ENCODE measurements at places on chromosomes 5 and 9. TPM values are rescaled to one million over a fixed set of nuclear protein-coding genes. Genes with fewer than 3 reads are reported as not detected.
A peak's percentile ranks its signal among the peaks of the same experiment; 100 is the strongest.

Gene SHROOM1
- total RNA-seq: 4.0 TPM

GRCh38 chr9:110526426-110526825, 53.1 kb downstream of the SVEP1 start:
- no peak for DNase-seq

DNA sequence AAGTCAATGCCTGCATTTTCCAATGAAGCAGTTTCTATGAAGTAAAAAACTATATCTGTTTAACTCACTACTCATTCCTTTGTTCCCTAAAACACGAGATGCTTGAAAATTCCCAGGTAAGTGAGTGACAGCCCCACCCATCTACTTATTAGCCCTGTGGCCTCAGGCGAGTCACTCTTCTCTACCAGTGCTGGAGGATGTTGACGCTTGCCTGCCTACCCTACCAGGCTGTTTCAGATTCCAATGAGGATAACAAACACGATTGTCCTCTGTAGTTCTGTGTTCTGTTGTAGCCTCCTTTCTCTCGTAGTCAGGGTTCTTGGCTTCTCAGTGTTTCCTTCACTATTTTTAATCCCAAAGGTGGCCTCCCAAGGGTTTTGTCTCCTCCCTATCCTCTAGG, 388.8 kb downstream of the KDM4C start:
- DNase-seq: no peak

Gene SLC6A19
- 0.07 TPM for total RNA-seq

GRCh38 chr5:82045554-82046275, 73.9 kb downstream of the ATG10 start:
- no peak for DNase-seq

Gene ANKRD18A
- 0.35 TPM for total RNA-seq

GRCh38 chr5:15550502-15551112, 50.6 kb downstream of the FBXL7 start:
- DNase-seq: no peak

Gene CER1
- 1,033 TPM for total RNA-seq

- no peak for DNase-seq
Observed at GRCh38 chr5:124949862-124950261, 203.4 kb upstream of the ZNF608 start.

Gene ADGRV1
- total RNA-seq: 28.8 TPM

Gene SOX30
- 0.04 TPM for total RNA-seq

- DNase-seq: no peak
Observed at GRCh38 chr5:140509898-140510297, 37.6 kb upstream of the EIF4EBP3 start.

DNA sequence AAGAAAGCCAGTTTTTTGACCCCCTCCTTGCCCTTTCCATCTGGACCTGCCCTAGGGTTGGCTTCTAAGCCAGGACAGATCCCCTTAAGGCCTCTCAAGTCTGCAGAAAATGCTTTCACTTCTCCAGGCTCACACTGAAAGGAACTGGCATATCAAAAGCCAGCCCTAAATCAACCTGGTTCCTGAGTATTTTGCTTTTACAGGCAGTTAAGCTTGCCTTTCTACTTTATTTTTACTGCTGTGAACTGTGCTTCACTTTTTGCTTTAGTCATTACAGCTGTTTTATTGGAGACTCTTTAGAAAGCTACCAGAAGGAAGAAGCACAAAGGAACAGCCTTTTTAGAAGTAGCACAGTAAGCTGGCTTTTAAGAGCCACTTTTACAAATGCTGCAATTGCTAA, 5.0 kb downstream of the TARS1 start:
- DNase-seq: no peak

Gene OR1Q1
- total RNA-seq: not detected

Gene MRPL50
- 23.3 TPM for total RNA-seq

DNA sequence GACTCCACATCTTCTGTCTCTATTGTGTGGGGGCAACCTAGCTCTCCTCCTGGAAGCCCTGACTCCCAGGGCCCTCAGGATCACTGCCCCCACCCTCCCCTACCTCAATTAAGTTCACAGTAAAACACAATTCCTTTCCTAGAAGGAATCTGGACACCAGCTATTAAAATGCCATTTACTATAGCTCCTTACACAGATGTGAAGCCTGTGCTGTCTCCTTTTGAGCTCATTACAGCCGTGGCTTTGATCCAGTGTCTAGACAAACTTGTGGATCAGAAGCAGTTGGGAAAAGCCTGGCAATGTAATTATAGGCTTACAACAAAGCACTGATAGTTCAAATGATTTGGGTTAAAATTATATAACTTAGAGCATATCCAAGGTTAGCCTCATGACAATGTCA, 107.0 kb upstream of the SMIM23 start:
- no peak for DNase-seq

Gene ITGA1
- total RNA-seq: 2.6 TPM

Gene CCNJL
- 17.8 TPM for total RNA-seq

DNA sequence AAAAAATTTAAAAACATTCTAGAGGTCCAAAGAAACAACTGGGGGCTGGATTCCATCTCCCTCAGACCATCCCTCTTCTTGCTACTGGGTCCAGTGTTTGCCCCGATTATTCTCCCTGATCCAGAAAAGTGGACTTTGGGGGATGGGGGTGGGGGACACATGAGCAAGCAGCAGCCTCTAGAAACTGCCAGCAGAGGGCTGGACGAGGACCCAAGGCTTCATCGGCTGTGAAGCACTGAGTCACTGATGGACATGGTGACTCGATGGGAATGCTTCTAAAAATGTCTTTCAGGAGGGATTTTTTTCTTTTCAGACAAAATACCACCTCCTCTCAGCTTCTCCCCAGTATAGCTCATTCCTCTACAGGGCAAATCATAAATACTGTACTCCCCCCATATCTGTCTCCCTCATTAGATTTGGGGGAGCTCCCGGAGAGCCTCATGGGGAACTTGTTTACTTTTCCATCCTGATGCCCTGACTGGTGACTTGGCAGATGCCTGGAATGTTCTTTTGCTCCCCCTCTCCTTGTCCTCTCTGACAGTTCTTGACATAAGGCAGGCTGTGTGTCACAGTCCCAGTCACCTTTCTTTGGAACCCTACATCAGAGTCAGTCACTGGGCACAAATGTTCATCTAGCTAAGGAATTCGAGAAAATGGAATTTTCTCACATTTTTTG, 67.2 kb upstream of the STC2 start:
- DNase-seq: peak; percentile 45

DNA sequence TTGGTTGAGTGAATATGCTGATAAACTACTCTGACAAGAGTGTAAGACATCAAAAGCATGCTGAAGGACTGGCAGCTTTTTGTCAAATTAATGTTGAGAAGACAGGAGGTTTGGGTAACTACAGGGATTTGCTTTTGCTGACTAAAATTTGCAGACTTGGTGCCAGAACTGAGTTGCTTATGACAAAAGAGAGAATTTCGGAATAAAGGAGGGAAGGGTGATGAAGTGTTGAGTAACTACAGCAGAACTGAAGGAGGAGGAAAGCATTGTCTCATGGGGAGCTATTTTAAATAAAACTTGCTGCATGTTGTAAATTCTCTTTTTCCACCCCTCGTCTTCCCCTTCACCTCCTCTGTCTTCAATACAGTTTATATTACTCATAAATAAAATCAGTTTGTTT, 296.1 kb downstream of the YTHDC2 start:
- DNase-seq: no peak

DNA sequence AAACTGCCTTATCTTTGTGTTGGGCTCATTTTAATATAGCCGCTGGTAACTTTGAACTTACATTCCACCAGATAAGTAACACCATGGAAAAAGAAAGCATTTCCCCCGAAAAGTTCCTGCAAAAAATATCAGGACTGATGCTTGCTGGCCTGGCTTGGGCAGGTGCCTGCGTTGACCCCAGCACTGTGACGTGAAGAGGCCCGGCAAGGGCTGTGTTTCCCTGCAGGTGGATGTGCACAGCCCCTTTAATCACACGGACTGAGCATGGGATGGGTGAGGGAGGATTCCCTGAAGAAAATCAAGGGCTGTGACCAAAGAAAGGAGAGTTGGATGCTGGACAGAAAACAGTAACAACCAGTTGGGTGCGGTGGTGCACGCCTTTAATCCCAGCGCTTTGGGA, 138.2 kb downstream of the NSG2 start:
- no peak for DNase-seq

DNA sequence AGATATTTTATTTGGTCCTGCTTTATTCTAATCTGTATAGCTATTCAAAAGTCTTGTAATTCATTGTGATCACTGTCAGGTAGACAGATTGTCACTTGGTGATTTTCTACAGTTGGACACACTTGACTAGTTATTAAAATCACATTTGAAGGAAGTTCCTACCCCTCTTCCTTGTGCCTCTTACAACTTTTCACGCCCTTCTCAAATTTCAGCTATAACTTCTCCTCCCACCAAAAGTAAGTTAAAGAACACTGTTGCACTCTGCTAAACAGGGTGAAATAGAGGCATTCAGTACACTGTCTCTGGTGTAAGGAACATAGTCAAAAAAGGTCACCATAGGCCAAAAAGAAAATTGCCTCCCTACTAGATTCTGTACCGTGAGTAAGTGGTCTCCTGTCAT, 142.1 kb upstream of the POU5F2 start:
- no peak for DNase-seq

Gene COL23A1
- 18.0 TPM for total RNA-seq

DNA sequence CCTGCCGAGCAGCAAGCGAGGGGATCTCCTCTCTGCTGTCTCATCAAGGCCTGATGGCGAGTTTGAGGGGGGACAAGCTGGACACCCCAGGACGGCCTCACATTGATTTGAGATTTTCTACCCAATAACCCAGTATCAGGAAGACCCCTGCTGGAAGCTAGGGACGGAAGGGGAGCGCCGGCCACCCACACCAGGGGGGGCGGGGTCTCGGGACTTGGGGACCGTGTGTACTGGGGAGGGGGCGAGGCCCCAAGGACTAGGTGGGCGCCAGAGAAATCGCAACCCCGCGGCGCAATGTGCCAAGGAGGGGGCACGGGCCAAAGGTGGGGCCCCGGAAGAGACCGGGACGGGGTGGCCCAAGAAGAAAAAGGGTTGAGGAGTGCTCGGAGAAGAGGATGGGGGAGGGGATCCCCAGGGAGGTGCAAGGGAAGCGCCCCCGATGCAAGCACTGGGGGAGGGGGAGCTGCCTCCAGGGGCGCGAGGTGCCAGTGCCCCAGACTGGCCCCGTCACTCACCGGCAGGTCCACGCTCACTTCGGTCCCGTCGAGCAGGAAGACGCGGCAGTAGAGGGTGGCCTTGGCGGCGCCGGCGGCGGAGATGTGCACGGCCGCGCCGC, 1.1 kb downstream of the EPB41L4B start:
- DNase-seq: peak; percentile 76

Gene GZMA
- total RNA-seq: not detected

Gene PCDH1
- total RNA-seq: 67.1 TPM

DNA sequence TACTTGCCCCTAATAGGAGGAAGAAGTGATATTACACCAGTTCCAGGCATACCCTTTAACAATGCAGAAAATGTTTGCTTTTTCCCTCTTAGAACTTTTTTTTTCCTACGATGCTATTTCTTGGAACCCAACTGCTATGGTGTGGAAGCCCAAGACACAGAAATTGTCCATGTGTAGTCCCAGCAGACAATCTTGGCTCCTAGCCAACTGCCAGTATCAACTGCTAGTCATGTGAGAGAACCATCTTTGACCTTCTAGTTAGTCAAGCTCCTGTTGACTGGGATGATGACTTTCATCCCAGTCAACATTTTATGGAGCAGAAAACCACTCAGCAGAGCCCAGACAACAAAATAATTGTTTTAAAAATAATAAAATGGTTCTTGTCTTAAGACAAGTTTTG, 532.4 kb downstream of the TLR4 start:
- no peak for DNase-seq

GRCh38 chr9:14994738-14995137, 84.5 kb upstream of the FREM1 start:
- no peak for DNase-seq

Gene GPX3
- total RNA-seq: 39.8 TPM

GRCh38 chr9:16521868-16522411, 348.5 kb downstream of the BNC2 start:
- DNase-seq: no peak

DNA sequence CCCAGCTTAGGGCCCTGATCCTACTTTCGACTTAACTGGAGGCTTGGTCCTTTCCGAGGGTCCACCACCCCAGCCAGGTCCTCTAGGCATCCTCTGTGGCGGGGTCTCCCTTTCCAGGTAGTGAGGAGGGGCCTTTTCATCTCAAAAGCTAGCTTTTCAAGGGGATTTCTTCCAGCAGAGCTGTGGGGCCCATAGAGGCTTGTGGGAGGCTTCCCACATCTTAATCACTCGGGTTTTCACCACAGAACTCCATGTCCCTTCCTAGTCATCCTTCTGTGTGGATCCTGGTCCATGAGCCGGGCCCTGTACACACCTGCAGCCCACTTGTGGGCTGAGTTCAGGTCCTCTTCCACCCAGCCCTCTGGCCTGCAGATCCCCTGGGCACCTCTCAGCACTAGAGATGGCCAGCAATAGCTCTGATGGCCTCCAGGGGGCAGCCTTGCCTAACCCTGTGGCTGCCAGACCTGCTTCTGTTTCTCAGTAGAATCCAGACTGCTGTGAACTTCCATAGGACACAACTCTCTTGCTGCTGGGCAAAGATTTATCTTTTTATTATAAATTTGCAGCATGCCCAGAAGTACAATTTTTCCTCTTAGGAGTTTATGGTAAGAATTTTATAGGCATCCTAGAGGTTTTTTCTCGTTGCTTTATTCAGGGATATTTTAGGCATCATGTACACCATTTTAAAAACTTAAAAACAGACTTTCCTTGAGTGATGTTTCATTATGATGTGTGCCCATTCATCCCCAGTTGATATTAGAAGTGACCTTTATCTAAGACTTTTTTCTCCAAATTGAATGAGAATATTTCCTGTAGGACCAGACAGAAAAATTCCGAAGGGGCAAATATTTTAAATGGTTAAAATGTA, 208.9 kb downstream of the TRIO start:
- peak; percentile 82 for DNase-seq

GRCh38 chr9:131733541-131734061, 6.3 kb downstream of the RAPGEF1 start:
- DNase-seq: peak; percentile 64

Gene FAM169A
- 37.6 TPM for total RNA-seq

DNA sequence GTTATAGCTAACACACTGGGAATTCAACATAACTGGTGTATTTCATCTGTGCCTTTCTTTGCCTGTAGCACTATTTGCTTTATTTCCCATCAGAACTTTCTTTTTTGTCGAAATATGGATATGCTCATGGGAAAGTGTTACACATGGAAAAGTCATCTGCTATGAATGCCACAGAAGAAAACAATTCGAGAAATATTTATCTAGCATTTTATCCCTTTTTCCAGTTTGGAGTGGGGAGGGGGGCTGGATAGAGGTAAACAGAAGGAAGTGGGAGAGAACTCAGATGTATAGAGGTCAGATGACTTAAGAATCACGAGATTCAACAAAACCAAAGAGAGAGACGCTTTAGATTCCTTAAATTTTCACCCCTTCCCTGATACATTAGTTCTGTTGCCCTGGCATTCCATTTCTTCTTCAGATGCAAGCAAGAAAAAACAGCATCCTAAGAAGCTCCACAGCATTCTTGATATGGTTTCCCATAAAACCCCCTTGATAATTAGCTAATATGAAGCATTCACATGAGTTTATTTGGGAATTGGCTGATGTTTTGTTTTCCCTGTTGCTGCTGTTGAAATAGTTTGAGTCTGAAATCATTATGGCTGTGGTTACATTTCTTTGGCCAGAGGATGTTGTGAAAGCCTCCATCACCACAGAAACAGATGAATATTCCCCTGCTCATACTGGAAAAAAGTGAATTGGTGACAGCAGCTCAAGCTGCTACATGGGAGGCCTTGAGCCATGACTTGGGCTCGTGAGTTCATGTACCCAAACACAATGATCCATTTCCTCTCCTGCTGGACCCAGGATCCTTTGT, 335.8 kb upstream of the DAB2 start:
- no peak for DNase-seq

Gene GAS1
- total RNA-seq: 3.6 TPM

GRCh38 chr9:109383947-109384346, 63.1 kb upstream of the EPB41L4B start:
- DNase-seq: no peak

Gene MLANA
- not detected for total RNA-seq

Gene SPATA6L
- 0.48 TPM for total RNA-seq

Measured in H7 (cell line).